ENCODE measurements at places on chromosomes 7 and 10. TPM values are rescaled to one million over a fixed set of nuclear protein-coding genes. Genes with fewer than 3 reads are reported as not detected.

DNA sequence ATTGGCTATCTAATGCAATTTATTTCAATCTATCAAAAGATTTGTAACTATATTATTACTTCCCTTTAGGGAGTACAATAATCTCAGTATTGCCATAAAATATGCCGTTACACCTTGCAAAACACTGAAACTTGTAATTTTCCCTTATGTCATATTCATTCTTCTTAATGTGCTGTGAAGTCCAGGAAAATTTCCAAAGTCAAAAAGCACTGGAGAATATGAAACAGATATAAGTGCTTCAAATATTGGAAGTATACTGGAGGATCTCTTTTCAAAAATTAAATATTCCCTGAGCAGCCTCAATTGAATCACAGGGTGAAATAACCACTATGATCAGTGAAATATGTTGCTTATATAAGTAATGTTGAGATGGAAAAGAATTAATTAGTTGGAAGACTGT lies 356.0 kb downstream of the PPP1R3A start:
- DNase-seq = no peak

DNA sequence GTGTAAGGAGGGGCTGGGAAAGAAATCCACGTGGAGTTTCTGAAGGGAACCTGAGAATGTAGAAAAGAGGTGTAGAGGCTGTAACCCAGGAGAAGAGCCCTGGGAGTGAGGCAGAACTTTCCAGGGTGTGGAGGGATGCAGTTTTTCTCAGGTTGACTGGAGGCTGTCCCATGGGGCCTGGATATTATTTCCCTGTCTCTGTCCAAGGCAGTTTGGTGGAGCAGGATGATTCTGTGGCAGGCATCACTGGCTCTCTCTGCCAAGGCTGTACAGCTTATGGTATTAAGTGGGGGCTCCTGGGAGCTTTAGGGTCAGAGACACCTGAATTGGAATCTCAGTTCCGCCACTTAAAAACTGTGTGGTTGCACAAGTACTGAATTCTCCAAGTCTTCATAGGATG lies 81.6 kb downstream of the CHN2 start:
- no peak for DNase-seq

The RGS10 gene
- 18.1 TPM for total RNA-seq

The LAMTOR4 gene
- total RNA-seq = 126 TPM

The CALML5 gene
- not detected for total RNA-seq

The RAPGEF5 gene
- 10.2 TPM for total RNA-seq

Measured in Caki2 (cell line).